ENCODE measurements at places on chromosomes 7 and 10. TPM values are rescaled to one million over a fixed set of nuclear protein-coding genes. Genes with fewer than 3 reads are reported as not detected.

CTNNA3 gene
- 0.32 TPM for total RNA-seq

AASS gene
- total RNA-seq, result 5.1 TPM

OPALIN gene
- not detected for total RNA-seq

ANXA8L1 gene
- total RNA-seq, result not detected

ELMO1 gene
- total RNA-seq, result 1.1 TPM

PIP gene
- not detected for total RNA-seq

PTN gene
- total RNA-seq, result not detected

NODAL gene
- total RNA-seq, result 0.30 TPM

MCU gene
- 26.8 TPM for total RNA-seq

DNA sequence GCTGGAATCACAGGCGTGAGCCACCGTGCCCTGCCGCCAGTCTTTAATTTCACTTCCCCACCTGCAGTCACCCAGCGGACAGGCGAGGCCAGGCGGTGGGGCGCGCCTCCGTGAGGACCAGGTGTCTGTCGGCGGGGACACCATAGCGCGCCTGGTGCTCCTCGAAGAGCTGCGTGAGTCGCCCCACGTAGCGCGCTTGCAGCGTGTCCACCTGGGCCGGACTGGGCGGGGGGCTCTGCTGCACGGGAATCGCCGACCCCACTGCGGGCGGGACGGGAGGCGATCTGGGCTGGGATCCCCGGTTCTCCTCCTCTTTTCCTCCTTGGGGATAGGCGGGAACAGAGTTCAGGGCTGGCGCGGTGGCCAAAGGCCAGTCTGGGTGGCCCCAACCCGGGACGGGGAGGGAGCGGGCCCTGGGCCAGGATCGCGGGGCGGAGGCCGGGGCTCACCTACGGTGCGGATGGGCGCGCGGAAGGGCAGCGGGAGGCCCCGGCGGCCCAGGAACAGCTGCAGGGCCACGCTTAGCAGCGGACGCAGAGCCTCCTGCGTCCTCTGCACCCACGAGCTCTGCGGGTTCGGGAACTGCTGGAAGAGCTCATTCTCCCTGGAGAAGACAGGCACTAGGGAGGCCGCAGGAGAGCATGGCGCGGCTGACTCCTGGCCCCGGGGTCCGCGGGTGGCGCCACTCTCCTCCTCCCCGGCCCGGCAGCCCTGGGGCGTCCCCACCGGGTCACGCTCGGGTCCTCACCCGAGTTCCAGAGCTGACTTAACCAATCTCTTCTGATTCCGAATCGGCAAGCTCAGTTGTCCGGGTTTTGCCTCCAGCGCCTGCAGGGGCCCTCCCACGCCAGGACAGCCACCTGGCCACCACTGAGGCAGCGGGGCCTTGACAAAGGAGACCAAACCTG lies 1.1 kb upstream of the MOGAT3 start:
- H3K27ac ChIP-seq, result no peak overlapping the region
- peaks cover 8% of the 10 kb centered on the region for H3K4me1 ChIP-seq
- no peaks in the 10 kb centered on the region for H3K27me3 ChIP-seq
- H3K4me3 ChIP-seq, result no peak overlapping the region
- no peaks in the 10 kb centered on the region for H3K36me3 ChIP-seq
- no peak for DNase-seq

DNA sequence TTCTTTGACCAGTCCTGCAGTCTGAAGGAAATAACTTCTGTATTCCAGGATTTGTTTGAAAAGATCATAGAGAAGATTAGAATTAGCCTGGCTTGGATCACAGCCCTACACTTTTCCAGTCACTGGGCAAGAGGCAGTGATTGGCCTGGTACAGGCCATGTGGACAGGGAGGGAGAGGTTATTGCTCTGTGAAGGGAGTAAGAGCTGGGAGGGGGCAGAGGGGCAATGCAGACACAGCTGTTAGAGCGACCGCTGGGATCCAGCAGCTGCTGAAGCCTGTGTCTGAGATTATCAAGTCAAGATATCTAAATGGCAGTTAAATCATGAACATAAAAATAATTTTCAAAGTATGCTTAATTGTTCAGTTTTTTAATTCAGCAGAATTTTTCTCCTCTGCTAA lies 257.3 kb downstream of the SDK1 start:
- H3K4me1 ChIP-seq, result no peaks in the 10 kb centered on the region
- H3K4me3 ChIP-seq, result no peak overlapping the region
- DNase-seq, result no peak
- H3K27me3 ChIP-seq, result peaks cover 7% of the 10 kb centered on the region
- no peaks in the 10 kb centered on the region for H3K36me3 ChIP-seq

DNA sequence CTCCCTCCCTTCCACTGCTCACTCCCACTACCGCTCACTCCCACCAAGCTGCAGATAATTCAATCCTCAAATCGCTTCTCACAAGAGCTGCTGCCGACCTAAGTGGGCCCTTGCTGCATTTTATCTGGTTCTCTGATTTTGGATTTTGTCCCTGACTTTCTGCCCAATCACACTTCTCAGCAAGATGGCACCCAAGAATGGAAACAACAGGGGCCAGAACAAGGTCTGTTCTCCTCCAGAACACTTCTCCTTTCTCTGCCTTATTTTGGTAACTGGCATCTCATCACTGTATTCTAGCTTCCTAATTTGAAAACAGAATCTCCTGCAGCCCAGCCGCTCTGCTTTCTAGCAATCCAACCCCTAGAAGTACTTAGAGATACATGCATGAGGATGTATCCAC lies 172.8 kb downstream of the GRID1 start:
- no peak for DNase-seq
- no peak overlapping the region for H3K4me3 ChIP-seq
- H3K27ac ChIP-seq, result no peak overlapping the region
- H3K36me3 ChIP-seq, result no peaks in the 10 kb centered on the region
- H3K27me3 ChIP-seq, result no peaks in the 10 kb centered on the region

DNA sequence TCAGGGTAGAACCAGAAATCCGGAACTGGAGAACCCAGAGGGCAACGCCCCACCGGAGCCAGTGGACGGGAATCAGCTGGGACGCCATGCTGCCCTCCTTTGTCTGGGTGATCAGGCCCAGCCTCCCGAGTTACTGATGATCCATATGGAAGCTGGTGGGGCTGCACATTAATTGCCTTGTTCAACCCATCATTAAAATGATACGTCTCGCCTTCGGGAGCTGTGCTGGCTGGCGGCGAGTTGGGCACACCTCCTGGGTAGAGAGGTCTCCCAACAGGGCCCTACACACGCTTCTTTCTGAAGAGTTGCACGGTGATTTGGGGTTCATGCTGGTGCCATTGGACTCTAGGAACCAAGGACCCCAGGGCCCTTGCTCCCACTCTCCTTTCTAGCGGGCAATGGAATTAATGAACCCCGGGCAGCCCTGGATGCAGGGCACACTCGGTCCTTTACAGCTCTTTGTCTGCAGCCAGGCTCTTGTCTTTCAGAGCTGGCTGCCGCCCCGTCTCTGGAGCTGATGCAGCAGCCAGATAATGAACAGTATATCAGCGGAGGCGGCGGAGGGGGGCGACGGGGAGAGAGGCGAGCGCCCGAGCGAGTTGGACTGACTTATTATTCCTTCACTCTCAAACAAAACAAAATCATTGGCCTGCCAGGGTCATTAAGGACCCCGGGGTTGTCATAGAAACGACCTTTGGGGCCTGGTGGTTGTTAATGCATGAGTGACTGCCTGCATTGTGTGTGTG lies 412.2 kb upstream of the ZMIZ1 start:
- peaks cover 27% of the 10 kb centered on the region for H3K27me3 ChIP-seq
- DNase-seq, result no peak
- no peaks in the 10 kb centered on the region for H3K4me1 ChIP-seq

- H3K36me3 ChIP-seq, result no peaks in the 10 kb centered on the region
- no peaks in the 10 kb centered on the region for H3K27me3 ChIP-seq
- H3K4me1 ChIP-seq, result no peaks in the 10 kb centered on the region
- no peak overlapping the region for H3K27ac ChIP-seq
Observed at GRCh38 chr10:4006858-4007257, 221.8 kb upstream of the KLF6 start.

DNA sequence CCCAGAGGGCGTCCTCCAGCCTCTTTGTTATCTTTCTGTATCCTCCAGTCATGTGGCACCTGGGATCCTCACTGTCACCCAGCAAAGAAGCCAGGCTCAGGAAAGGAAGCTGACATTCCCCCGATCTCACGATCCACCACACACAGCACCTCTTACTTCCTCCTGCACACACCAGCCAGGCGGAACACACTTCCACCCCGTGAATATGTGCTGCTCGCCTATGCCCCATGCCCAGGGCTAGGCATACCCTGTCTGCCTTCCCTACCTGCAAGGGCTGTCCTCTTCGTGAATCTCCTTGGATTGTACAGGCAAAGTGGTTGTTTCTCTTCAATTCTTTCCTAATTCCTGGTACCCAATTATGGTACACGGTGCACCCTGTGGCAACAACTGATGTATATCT lies 191.0 kb downstream of the TNS3 start:
- H3K4me1 ChIP-seq, result no peaks in the 10 kb centered on the region
- no peak overlapping the region for H3K27ac ChIP-seq
- no peak overlapping the region for H3K4me3 ChIP-seq
- no peak for DNase-seq

GRCh38 chr10:987620-987869 lies 689 bp upstream of the GTPBP4 start:
- peak overlapping the region; percentile 99 for H3K4me3 ChIP-seq
- H3K4me1 ChIP-seq, result peaks cover 38% of the 10 kb centered on the region
- H3K36me3 ChIP-seq, result peaks cover 22% of the 10 kb centered on the region

DNA sequence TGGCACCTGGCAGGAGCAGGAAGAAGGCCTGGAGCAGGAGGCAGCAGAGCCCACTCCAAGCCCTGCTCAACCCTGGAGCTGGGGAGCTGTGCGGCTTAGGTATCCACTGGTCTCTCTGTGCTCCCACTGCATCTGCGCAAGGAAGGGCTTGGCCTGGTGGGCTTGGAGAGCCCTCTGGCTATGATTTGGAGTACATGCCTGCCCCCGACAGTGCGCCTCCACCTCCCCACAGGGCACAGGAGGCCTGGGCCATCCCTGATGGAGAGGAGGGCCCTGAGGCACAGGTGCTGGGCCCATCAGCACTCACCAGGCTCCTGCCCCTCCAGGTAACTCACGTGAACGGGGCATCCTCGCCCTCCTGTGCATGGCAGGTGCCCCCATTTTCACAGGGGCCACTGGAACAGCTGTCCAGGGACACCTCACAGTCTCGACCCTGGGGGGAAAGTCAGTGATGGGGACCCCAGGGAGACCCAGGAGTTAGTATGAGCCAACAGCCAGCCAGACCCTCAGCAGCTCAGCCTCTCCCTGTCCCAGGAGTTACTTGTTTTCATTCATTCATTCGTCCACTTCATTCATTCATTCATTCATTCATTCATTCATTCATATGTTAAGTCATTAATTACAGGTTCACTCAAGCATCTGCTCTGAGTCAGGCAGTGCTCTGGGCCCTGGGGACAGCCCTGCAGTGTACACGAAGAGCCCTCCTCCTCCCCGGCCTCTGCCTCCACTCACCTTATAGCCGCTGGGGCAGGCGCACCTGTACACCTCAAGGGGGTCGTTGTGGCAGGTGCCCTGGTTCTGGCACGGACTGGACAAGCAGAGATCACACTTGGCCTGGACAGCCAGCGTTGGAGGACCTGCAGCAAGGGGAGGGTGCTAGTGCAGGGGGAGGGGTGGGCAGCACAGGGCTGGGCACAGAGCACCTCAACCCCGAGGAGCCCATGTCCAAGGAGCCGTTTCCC lies 167.2 kb downstream of the SLIT1 start:
- H3K27ac ChIP-seq, result no peak overlapping the region
- no peak for DNase-seq
- H3K36me3 ChIP-seq, result no peaks in the 10 kb centered on the region
- H3K4me1 ChIP-seq, result peaks cover 4% of the 10 kb centered on the region
- no peak overlapping the region for H3K4me3 ChIP-seq

- no peaks in the 10 kb centered on the region for H3K4me1 ChIP-seq
- no peak overlapping the region for H3K27ac ChIP-seq
- DNase-seq, result no peak
- no peaks in the 10 kb centered on the region for H3K36me3 ChIP-seq
- no peaks in the 10 kb centered on the region for H3K27me3 ChIP-seq
Observed at GRCh38 chr7:26663874-26664273, 200.5 kb downstream of the SKAP2 start.

DNA sequence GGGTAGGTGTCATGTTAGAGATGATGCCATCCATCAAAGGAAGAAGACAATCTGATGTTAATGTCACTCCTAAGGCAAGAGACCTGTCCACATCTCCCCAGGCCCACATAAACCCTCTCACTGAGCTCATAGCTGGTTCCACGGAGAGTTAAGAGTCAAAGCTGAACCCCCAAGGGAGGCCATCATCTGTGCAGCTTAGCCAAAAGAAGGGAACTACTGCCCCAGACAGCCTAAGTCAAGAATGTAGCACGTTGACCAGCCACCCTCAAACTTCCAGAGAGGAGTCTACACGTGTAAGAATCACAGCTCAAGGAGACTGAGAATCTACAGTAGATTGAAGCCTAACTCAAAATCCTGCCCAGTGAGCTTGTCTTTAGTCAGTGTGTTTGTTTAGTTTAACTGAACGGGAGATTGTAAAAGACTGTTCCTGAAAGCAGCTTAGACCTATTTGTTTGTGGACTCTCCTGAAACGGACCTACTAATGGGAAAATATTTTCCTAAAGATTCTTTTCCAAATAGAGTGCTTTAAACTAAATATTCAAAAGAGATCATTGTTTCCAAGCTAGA lies 192.7 kb upstream of the NFE2L3 start:
- peaks cover 3% of the 10 kb centered on the region for H3K27me3 ChIP-seq
- no peaks in the 10 kb centered on the region for H3K4me1 ChIP-seq
- no peak overlapping the region for H3K27ac ChIP-seq
- no peak for DNase-seq
- no peaks in the 10 kb centered on the region for H3K36me3 ChIP-seq

GRCh38 chr7:48933549-48934085 lies 9.3 kb downstream of the CDC14C start:
- no peak for DNase-seq
- H3K27ac ChIP-seq, result no peak overlapping the region
- no peak overlapping the region for H3K4me3 ChIP-seq
- no peaks in the 10 kb centered on the region for H3K27me3 ChIP-seq

GRCh38 chr10:22058201-22058600 lies 54.7 kb upstream of the DNAJC1 start:
- H3K4me1 ChIP-seq, result no peaks in the 10 kb centered on the region
- no peak overlapping the region for H3K27ac ChIP-seq
- no peaks in the 10 kb centered on the region for H3K36me3 ChIP-seq
- H3K27me3 ChIP-seq, result no peaks in the 10 kb centered on the region

GRCh38 chr7:150401424-150401790 lies 22.3 kb downstream of the ZNF775 start:
- H3K36me3 ChIP-seq, result no peaks in the 10 kb centered on the region
- peaks cover 24% of the 10 kb centered on the region for H3K4me1 ChIP-seq
- DNase-seq, result no peak
- no peak overlapping the region for H3K27ac ChIP-seq
- H3K27me3 ChIP-seq, result no peaks in the 10 kb centered on the region
- H3K4me3 ChIP-seq, result no peak overlapping the region

- H3K36me3 ChIP-seq, result no peaks in the 10 kb centered on the region
- H3K27ac ChIP-seq, result no peak overlapping the region
- no peak for DNase-seq
- H3K27me3 ChIP-seq, result no peaks in the 10 kb centered on the region
- H3K4me1 ChIP-seq, result no peaks in the 10 kb centered on the region
Observed at GRCh38 chr7:42167206-42167605, 69.8 kb downstream of the GLI3 start.

GRCh38 chr7:92025260-92025659 lies 84.6 kb downstream of the AKAP9 start:
- no peaks in the 10 kb centered on the region for H3K4me1 ChIP-seq
- DNase-seq, result no peak
- H3K4me3 ChIP-seq, result no peak overlapping the region
- no peak overlapping the region for H3K27ac ChIP-seq
- no peaks in the 10 kb centered on the region for H3K36me3 ChIP-seq

Data from HCT116 (cell line).